Uterus (tissue), 4 donors: ENCODE measurements at places on chromosomes 3 and 15. TPM values are rescaled to one million over a fixed set of nuclear protein-coding genes. Genes with fewer than 3 reads are reported as not detected.

- no peak for DNase-seq
Observed at GRCh38 chr3:127915115-127915936, at the start of gene KBTBD12. Gene KBTBD12, plus strand, starts transcription at chr3:127915232. Its CDS starts 7,830 bp downstream, at chr3:127923062.

GRCh38 chr15:77139312-77139711 lies 68.4 kb upstream of the TSPAN3 start:
- DNase-seq, result no peak

DNA sequence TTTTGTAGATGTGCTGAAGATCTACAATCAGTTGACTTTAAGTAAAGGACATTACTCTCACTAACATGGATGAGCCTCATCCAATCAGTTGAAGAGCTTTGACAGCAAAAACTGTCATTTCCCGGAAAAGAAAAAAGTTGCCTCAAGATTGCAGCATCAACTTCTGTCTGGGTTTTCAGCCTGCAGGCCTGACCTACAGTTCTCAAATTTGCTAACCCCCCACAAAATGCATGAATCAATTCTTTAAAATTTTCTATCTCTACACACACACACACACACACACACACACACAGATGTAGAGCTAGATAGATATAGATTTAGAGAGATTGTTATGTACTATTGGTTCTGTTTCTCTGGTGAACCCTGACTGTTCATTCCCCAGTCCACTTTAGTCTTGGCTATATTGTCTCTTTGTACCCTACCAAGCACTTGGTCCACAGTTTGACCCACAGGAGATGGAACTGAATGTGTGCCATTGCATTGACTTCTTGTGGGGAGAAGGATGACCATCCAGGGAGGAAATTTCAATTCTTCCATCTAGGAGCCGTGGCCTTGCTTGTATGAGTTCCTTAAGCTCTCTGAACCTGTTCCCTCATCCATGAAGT lies 228.3 kb downstream of the CLSTN2 start:
- no peak for DNase-seq

DNA sequence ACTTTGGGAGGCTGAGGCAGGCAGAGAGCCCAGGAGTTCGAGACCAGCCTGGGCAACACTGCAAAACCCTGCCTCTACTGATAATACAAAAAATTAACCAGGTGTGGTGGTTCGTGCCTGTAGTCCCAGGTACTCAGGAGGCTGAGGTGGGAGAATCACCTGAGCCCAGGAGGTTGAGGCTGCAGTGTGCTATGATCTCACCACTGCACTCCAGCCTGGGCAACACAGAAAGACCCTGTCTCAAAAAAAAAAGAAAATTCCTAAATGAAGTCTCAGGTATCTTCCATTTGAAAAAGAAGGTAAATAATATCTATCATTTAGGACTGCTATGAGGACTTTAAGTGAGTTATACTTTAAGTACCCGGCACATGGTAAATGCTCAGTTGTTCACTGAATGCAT lies 2.9 kb downstream of the SMARCC1 start:
- no peak for DNase-seq

GRCh38 chr15:31328428-31328968 lies 1.9 kb downstream of the KLF13 start:
- DNase-seq, result no peak

The HYAL1 gene
- 2.1 TPM for total RNA-seq

The ROPN1 gene
- not detected for total RNA-seq

The CYP8B1 gene
- not detected for total RNA-seq

- no peak for DNase-seq
Observed at GRCh38 chr15:48315041-48315440, 16.2 kb upstream of the DUT start.

- no peak for DNase-seq
Observed at GRCh38 chr3:117734496-117734895, 1024.9 kb downstream of the TUSC7 start.

The ATG7 gene
- total RNA-seq, result 126 TPM
